ENCODE measurements at places on chromosomes 6 and 20.

DNA sequence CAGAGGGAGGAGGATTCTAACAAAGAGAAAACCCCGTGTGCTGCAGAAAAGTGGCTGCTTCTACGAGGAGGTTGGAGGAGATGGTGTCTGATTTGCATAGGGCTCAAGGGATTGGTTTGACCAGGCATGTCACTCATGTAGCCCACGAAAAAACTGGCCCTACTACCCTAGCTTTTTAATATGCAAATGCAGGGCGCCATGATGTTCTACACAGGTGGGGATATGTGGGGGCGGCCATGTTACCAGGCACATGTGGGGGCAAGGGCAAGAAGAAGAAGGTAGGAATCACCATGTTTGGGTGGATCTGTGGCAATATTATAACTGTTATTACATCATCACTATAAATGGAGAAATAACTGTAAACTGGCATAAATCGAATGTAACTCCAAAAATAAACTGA, 9.9 kb downstream of the KIAA1755 start:
- no peak for DNase-seq

GRCh38 chr6:155142168-155143028, 121.4 kb upstream of the CLDN20 start:
- DNase-seq: no peak

DNA sequence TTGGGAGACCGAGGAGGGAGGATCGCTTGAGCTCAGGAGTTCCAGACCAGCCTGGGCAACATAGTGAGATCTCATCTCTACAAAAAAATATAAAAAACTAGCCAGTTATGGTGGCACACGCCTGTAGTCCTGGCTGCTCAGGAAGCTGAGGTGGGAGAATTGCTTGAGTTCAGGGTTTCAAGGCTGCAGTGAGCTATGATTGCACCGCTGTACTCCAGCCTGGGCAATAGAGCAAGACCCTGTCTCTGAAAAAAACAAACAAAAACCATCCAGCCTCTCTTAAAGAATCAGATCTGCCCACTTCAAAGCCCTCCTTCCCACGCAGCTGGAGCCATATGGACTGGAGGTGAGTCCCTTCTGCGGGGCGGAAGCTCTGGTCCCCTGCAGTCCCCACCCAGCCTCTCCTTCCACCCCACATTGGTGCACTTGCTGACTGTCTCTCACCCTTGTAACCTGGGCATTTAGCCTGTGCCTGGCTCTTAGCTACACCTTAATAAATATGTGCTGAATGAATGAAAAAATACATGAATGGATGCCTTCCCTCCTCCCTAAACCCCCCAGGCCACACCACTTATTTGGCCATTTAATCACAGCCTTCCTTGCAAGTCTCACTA, 7.2 kb upstream of the PARD6B start:
- no peak for DNase-seq

GRCh38 chr6:127134136-127134535, 15.7 kb downstream of the RSPO3 start:
- DNase-seq: no peak

- DNase-seq: no peak
Measured at GRCh38 chr6:854406-855118, 161.6 kb upstream of the EXOC2 start.

DNA sequence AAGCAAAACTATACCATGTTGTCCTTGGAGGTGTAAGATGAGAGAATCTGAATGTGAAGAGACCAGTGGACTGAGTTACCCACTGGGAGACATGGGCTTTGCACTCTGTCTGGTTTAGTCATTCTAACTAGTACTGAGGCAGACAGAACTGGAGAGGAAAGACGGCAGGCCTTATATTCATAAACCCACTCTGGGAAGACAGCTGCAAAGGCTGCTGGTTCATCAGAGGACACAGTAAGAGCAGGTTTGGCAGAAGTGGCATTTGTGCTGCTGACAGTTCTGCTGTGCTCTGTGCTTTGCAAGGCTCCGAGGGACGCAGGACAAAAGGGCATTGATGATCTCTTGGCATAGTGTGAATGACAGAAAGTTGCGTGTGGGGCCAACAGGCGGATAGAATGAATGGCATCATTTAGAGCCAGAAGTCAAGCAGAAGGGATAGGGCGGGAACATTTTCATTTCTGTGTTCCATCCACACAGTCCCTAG, 142.3 kb upstream of the TENT5A start:
- no peak for DNase-seq

GRCh38 chr20:48467622-48468021, 360.2 kb downstream of the PREX1 start:
- DNase-seq: no peak

- DNase-seq: no peak
Measured at GRCh38 chr6:140175486-140175885, 801.0 kb upstream of the CITED2 start.

GRCh38 chr6:138576313-138576712, 77.0 kb upstream of the NHSL1 start:
- DNase-seq: no peak

DNA sequence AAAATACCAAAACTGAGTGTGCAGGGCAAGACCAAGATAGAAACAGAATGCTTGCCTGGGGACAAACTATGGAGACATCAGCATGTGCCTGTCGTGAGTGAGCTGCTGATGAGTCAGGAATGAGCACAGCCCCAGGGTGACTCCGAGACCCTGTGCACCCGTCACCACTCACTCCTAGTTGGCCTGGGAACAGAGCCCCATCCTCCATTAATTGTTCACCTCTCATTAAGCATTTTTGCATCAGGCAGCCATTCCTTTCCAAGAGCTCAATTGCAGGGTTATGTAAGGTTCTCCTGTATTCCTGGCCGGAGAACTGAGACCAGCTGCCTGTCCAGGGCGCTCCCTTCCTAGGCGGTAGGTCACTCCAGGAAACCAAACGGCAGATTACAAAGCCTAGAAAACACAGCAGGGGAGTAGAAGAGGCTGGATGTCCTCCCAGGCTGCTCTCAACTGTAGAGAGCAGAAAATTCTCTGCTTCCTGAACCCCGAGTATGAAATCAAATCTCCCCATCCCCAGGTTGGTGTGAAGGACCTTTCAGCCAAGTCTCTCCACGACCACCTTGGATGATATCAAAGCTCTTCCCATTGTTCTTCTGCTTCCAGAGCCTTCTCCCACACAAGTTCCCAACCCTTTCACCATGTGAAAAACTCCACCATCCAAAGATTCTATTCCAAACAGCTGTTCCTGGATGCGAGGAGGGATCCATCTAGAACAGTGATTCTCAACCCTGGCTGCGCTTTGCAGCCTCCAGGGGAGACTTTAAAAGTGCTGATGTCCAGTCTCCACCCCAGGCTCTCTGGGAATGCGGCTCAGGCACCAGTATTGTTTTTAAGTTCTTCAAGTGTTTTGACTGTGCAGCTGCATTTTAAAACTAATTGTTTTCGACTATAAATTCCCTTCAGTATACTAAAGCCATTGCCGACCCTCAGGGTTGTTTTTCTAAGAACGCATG, 532.6 kb upstream of the JARID2 start:
- peak; percentile 96 for DNase-seq

DNA sequence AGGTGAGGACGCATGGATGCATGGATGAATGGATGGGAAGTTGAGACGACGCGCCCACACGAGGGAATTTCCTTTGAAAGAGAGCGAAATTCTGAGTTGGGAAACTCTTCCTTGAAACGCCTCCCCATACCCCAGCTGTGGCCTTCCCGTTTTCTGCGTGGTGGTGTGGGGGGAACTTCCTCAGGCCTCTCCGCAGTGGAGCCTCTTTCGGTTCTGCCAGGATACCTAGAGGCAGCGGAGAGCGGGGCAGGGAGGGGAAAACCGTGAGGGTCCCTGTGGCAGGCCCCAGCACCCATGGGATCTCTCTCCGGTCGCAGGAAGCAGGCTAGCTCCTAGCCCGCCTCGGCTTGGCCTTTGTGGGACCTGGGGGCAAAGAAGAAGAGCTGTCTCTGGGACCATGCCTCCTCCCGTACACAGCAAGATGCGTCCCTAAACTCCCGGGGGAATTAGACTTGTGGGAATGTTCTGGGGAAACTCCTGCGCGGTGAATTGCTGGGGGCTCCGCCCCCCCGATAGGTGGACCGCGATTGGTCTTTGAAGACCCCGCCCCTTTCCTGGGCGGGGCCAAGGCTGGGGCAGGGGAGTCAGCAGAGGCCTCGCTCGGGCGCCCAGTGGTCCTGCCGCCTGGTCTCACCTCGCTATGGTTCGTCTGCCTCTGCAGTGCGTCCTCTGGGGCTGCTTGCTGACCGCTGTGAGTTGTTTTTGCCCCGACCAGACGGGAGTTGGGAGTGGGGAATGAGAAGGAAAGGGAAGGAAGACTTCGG, at the start of gene CD40:
TSS of gene CD40 (plus strand) at position 611 of the 764 bp plus-strand sequence. CDS start at position 641, 30 bp downstream.
- DNase-seq: peak; percentile 39

DNA sequence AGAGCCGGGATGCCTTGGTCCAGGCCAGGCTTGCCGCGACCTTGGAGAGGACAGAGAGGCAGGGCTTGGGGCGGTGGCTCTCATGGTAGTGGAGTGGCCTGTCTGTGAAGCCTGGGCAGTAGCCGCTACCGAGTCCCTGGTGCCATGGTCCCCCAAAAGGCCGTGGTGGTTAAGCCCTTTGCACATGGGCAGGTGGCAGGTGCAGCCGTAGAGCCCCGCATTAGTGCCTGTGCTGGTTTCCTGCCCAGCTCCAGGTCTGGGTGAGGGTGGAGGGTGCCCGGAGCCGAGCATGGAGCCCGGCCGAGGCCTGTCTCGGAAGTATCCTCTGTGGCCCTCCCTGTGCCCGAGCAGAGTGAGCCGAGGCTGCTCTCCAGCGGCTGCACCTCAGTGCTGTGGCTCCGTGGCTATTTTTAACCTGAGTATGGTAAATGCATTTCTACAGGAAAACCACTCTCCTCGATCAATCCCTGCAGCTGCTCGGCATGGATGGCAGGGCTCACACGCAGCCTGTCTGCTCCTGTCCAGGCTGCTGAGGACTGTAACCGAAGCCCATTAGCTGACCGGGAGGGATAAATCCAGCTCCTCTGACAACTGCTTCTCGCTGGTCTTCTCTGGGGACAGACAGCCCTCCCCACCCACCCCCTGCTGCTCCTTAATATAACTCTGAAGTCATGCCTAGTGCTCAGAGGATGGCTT, 36.3 kb upstream of the GATA5 start:
- no peak for DNase-seq

DNA sequence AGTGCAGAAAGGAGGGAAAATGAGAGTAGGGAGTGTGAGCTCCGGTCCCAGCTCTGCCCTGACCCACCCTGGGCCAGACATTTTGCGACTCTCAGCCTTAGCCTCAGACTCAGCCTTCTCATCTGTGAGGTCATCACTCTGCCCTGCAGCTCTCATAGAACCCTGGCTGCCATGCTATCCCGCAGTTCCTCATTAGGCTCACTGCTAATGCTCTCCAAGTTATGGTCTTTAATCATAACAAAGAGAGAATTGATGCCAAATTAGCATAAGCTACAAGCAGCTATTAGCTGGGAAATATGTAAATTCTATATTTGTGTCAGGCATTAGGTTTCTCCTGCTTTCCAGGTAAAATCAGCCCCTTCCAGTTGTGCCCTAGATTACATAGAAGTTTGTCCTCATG, 46.5 kb upstream of the MLN start:
- no peak for DNase-seq

DNA sequence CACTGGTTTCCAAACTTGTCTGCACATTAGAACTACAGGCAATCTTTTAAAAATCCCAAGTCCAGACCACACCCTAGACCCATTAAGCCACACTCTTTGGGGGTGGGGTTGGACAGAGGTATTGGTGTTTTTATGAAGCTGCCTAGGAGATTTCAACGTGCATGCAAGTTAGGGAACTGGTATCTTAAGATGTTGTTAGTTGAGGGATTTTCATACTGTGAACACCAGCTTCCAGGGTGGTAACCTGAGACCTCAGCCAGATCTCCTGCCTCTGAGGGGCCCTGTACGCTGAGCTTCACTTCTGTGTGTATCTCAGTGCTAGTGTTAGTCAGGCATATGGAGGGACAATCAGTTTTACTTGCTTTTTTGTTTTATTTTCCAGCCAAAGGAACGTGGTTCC, 138.0 kb downstream of the UTRN start:
- no peak for DNase-seq

DNA sequence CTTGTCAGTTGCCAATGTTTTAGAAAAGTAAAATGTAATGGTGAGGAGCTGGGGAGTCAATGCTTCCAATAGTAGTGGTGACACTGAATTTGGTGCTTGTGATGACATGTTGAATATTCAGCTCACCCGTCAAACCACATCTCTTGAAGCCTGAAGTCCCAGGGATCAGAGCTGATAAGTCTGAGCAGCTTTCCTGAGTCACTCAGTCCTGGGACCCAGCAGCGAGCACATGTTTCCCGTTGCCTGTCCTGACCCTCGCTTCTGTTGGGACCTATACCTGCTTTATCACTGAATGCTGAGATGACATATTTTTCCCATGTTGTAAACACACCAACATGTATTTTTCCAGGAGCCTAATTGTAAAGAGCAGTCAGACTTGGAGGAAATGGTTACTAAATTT, 693.6 kb downstream of the QKI start:
- DNase-seq: no peak

DNA sequence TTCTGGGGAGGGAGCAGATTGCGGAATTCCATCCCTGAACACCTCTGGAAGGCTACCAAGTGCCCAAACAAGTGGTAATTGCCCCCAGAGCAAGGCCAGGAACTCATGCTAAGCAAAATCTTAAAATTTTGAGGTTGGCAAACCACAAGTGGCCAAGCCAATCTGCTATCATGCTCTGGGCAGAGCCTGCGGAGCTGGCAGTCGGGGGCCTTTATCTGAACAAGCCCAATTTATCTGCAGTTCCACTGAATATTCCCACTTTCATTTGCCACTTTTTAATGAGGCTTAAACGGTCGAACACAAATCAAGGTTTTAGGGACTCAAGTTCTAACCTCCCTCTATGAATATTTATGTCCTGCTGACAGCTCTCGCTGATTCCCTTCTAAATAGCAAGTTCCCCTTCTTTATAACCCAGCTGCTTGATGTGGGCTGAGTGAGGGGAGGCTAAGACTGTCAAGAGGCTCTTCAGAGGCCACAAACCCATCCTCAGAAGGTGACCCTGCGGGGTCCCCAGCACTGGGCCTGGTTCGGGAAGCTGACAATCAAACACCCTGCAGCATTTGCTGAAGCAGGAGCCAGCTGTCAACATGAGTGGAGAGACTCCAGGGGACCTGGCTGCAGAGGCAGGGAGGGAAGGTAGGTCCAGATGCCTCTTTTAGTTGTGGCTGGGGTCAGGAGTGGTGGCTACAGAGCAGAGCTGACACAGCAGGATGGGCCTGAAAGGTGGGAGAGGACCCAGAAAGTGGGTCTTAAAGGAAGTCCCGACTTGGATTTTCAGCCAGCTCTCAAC, 11.9 kb downstream of the CCDC167 start:
- DNase-seq: no peak

GRCh38 chr6:50927800-50928199, 109.1 kb downstream of the TFAP2B start:
- DNase-seq: no peak

- DNase-seq: peak; percentile 35
Measured at GRCh38 chr6:83231146-83231545, 38.0 kb downstream of the RWDD2A start.

Measured in GM04504 (cell line).